ENCODE measurements at places on chromosomes 11 and 22. TPM values are rescaled to one million over a fixed set of nuclear protein-coding genes. Genes with fewer than 3 reads are reported as not detected.

OR4D5 gene
- not detected for polyA plus RNA-seq

- DNase-seq, result no peak
Observed at GRCh38 chr22:38141217-38141973, 30.9 kb upstream of the BAIAP2L2 start.

DNA sequence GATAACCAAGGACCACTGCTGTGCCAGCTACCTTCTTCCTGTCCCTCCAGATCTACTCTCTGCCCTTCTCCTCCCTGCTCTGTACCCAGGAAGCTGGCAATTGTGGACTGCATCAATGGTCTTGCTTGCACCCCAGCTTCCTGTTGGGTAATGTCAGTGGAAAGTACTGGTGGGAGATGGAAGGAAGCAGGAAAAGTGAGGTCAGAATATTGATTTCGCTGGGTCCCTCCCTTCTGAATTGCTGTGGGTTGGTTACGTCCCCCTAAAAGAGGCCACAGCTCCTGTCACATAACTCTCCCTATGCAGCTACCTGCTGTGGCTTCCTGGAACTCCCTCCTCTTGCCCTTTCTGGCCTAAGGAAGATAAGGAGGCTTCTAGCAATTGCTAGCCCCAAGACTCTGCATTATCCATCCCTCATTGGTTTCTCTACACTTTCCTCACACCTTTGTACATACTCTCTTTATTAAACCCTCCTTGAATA is 81.2 kb downstream of the RASSF10 start:
- DNase-seq, result no peak

TYMP gene
- 92.3 TPM for polyA plus RNA-seq

DNA sequence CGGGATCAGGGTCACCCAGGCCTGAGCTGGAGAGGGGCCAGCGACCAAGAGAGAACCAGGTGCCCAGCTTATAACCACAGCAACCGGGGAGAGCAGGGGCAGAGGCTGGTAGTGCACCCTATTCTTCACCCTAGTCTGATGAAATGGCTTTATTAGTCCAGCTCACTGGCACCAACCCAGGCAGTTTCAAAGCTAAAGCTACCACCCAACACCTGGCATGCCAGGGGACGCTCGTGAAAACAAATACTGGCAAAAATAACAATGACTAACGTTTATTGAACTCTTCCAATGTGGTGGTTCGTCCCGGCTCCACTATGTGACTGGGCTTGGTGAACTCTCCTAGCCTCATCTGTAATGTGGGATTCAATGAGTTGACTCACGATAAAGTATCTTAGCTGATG is 30.6 kb downstream of the SCGB1A1 start:
- DNase-seq, result no peak

DNA sequence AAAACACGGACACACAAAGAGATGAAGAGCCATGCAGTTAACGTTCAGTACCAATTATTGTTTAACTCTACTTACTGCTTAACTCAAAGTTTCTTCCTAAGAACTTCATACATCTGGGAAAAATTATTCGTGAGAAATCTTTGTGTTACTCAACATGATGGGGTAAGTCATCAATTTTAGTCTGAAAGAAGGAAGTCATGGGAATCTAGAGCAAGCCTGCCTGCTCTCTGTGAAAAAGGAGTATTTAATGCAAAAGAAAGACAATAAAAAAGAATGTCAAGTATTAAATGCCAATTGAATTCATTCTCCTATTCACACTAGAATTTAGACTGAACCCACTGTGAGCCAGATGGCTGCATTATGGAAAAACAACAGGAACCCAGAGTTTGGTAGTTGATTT is 16.0 kb downstream of the TMEM123 start:
- no peak for DNase-seq

DNA sequence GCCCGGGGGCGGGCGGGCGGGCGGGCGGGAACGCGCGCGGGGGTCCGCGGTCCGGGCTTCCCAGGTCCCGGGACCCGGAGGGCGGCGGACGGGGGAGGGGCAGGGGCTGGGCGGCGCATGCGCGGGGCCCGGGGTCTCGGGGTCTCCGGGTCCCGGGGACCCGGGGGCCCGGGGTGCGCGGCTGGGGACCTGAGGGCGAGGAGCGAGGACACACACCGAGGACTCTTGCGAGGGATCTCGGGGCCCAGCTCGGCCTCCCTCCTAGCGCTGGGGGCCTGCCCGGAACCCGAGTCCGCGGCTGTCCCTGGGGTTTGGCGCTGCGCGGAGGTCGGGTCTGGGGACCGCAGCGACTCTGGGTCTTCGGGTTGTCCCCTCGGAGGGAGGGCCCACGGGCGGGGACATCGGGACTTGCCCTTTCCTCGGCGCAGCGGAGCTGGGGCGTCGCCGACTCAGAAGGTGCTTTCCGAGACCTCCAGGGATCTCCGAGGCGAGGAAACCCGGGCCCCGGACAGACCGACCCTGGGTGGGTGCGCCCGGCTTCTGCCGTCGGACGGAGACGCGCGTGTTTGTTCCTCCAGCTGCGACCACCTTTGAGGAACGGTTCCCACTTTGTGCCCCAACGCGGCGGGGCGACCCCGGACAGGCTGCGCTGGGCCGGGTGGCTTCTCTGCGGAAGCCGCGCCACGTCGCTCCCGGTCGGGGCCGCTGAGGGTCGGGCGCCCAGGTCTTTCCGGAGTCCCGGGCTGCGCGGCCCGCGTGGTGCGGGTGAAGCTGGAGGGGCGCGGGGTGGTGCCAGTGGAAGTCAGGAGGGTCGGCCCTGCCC is 540 bp downstream of the PPARA start:
- DNase-seq, result peak; percentile 90

DNA sequence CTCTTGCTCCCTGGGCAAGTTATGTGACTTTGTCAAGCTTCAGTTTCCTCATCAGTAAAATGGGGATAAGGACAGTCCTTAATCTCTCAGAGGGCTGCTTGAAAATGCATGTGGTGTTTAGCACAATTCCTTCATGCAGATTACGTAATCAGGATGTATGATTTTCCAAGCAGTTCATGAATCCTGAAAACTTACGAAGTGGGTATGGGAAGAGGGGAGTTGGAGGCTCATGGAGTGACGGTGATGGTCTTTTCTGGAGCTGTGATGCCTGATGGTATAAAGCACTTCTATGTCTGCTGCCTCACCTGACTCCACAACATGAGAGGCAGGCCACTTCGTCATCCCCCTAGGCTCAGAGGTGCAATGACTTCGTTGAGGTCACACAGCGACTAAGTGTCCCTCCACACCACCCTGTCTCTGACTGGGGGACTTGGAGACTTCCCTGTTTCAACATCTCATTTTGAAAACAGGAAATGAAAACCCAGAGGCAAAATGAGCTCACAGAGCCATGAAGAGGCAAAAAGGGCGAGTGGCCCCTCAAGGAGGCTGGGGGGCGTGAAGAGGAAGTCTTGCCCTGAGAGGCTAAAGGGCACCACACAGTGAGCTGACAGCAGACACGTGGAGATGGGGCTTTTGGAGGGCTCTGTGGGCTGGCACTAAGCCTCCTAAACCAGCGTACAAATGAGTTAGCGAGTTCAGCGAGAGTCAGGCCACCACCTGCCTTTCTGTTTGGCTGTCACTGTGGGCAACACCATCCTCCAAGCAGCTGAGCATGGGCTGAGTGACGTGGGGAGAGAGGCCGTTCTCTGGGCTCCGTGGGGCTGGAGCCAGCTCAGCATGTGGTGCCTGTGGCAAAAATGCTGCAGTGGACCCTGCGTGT is 10.1 kb downstream of the MCM5 start:
- DNase-seq, result peak; percentile 92

- no peak for DNase-seq
Observed at GRCh38 chr11:83574519-83574918, 288.4 kb upstream of the CCDC90B start.

ZBTB16 gene
- 2.8 TPM for polyA plus RNA-seq

MADD gene
- polyA plus RNA-seq, result 26.1 TPM

GRCh38 chr22:30185129-30185528 is 61.4 kb downstream of the LIF start:
- DNase-seq, result no peak

DNA sequence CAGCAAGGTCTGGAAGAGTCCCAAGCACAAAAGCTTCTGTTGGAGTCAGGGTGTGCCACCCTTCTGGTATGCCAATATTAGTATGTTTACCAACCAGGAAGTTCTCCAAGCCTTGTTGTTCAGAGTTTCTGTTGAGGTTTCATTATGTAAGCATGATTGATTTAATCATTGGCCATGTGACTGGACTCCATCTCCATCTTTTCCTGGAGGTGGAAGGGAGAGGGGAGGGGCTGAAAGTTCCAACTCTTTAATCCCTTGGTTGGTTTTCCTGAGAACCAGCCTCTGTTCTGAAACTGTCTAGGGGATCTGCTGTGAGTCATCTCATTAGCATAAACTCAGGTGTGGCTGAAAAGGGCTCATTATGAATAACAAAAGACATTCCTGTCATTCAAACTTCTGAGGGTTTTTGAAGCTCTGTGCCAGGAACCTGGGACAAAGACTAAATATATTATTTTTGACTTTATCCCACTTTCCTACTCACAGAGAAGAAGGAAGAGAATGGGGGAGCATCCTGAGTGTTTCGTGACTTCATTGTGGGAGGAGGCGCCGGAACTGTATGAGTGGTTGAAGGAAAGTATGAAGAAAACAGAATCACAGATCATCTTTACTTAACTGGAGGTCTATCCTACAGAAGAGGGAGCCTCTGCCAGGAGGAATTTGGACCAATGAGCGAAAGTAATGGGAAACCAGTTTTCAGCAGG is 138.2 kb downstream of the NECTIN1 start:
- DNase-seq, result no peak

ZNF143 gene
- 19.4 TPM for polyA plus RNA-seq

GRCh38 chr11:35932121-35932520 is 11.7 kb upstream of the LDLRAD3 start:
- no peak for DNase-seq

XKR3 gene
- polyA plus RNA-seq, result 0.19 TPM

DNA sequence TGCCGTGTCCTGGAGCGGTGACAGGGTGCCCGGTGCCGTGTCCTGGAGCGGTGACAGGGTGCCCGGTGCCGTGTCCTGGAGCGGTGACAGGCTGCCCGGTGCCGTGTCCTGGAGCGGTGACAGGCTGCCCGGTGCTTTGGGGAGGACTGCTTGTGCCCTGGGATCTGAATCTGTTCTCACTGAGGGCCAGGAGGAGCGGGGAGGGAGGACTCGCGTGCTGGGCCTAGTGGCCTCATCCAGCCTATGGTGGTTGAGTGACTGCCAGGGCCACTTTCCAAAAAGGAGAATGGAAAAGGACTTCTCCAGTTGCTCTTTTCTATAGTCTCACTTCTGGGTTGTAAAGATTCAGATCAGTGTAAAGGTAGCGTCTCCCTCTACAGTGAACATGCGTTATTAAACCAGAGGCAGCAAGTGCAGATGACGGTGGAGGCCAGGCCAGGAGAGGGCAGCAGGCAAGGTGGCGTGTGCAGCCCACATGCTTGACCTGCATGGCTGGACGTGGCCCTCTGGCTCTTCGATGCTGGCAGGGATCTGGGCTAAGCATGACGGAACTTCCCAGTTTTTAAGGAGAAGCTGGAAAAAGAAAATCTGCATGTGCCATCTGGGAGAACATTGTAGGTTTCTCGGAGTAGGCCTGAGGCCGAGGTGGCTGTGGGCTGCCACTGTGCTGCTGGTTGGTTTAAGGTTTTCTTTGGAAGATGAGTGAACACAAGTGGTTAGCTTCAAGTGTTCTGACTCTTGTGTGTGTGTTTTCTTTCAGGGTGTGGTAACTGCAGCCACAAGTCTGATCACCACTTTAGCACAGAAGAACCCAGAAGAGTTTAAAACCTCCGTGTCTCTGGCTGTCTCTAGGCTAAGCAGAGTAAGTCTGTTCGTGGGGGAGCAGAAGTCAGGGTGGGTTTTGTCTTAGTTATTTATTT is 55.0 kb downstream of the AP2A2 start:
- no peak for DNase-seq

GRCh38 chr11:1650034-1650917 is 20.7 kb downstream of the KRTAP5-5 start:
- peak; percentile 59 for DNase-seq

DNA sequence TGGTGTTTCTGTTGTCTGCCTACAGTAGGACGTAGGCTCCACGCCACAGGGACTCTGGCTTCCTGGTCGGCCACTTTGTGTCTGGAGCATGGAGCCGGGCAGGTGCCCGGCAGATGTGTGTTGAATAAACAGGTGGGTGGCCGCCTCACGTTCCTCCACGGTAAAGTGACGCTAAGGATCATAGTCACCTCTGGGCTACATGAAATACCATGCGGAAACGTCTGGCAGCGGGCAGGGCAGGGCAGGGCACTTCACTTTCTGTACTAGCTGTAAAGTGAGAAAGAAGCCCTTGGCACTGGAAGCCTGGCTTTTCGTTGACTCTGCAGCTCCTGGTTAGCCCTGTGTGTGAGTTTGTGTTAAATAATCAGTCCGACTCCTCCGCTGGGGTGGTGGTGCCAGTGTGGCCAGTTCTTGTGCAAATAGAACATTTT is 52.4 kb downstream of the MCM5 start:
- no peak for DNase-seq

B3GAT1 gene
- polyA plus RNA-seq, result 0.96 TPM

DNA sequence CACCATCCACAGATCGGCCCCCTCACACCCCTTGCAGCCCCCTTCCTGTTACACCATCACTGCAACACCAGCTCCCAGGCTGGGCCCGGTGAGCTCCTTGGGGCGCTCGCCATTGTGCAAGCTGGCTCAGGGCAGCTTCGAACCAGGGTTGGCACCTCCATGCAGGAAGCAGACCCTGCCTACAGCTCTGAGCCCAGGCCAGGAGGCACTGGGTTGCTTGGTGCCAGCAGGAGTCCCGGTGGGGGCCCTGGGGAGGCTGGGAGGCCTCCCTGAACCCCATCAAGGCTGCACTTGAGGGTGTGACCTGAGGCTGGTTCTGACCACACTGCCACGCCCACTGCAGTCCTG is 417.1 kb downstream of the CTTN start:
- no peak for DNase-seq

- DNase-seq, result no peak
Observed at GRCh38 chr11:30342736-30343166, 19.8 kb downstream of the ARL14EP start.

- DNase-seq, result peak; percentile 61
Observed at GRCh38 chr11:69894181-69894611, 75.0 kb upstream of the FGF3 start.

BRMS1 gene
- polyA plus RNA-seq, result 90.6 TPM

GRCh38 chr11:4134806-4135205 is 40.2 kb downstream of the RRM1 start:
- no peak for DNase-seq

FAM180B gene
- polyA plus RNA-seq, result 0.07 TPM

DNA sequence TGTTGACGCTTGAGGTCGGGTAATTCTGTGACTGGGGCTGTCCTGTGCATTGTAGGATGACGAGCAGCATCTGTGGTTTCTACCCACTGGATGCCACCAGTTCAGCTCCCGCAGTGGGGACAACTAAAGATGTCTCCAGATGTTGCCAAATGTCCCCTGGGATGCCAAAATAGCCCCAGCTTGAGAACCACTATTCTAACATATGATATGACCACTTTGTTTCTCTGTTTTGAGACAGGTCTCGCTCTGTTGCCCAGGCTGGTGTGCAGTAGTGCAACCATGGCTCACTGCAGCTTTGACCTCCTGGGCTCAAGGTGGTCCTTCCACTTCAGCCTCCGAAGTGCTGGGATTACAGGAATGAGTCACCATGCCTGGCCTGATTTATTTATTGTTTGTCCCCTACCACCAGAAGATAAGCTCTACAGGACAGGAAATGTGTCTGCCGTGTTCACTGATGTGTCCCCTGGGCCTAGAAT is 4.4 kb upstream of the MEN1 start:
- no peak for DNase-seq

Measured in spleen (tissue), 13 donors.